ENCODE measurements at places on chromosomes 11 and 22. TPM values are rescaled to one million over a fixed set of nuclear protein-coding genes. Genes with fewer than 3 reads are reported as not detected.

CLTCL1 gene
- total RNA-seq: 24.5 TPM

TNNT3 gene
- total RNA-seq: not detected

PDGFB gene
- total RNA-seq: 66.9 TPM

GAB4 gene
- total RNA-seq: not detected

MUC5AC gene
- not detected for total RNA-seq

KREMEN1 gene
- 7.5 TPM for total RNA-seq

CRACR2B gene
- 6.4 TPM for total RNA-seq

HOATZ gene
- total RNA-seq: not detected

CCDC15 gene
- total RNA-seq: 0.17 TPM

SCO2 gene
- total RNA-seq: 2.0 TPM

PAMR1 gene
- 1.8 TPM for total RNA-seq

UPK3A gene
- not detected for total RNA-seq

CST6 gene
- total RNA-seq: 140 TPM

BDNF gene
- 6.4 TPM for total RNA-seq

MRGPRD gene
- total RNA-seq: not detected

RFPL2 gene
- total RNA-seq: 0.10 TPM

SLC15A3 gene
- 5.9 TPM for total RNA-seq

ADAMTS15 gene
- 0.35 TPM for total RNA-seq

POTEH gene
- not detected for total RNA-seq

MTMR3 gene
- 77.7 TPM for total RNA-seq

GLB1L2 gene
- 4.3 TPM for total RNA-seq

SCARF2 gene
- total RNA-seq: 9.1 TPM

CARD18 gene
- not detected for total RNA-seq

SH3BP1 gene
- total RNA-seq: 8.1 TPM

PTGDR2 gene
- not detected for total RNA-seq

ISX gene
- not detected for total RNA-seq

CRYBB3 gene
- not detected for total RNA-seq

VSIG2 gene
- not detected for total RNA-seq

POU2AF1 gene
- total RNA-seq: not detected

ARAP1 gene
- 72.9 TPM for total RNA-seq

SUSD2 gene
- 0.10 TPM for total RNA-seq

ARHGAP8 gene
- total RNA-seq: 5.3 TPM

OR52I1 gene
- total RNA-seq: not detected

DGCR8 gene
- 15.3 TPM for total RNA-seq

OR8A1 gene
- total RNA-seq: not detected

DEUP1 gene
- not detected for total RNA-seq

ZNF215 gene
- total RNA-seq: 5.4 TPM

MUC2 gene
- total RNA-seq: not detected

FGF19 gene
- total RNA-seq: not detected

SHANK2 gene
- 13.7 TPM for total RNA-seq

NADSYN1 gene
- 68.9 TPM for total RNA-seq

HTR3A gene
- 0.35 TPM for total RNA-seq

ENTHD1 gene
- not detected for total RNA-seq

E2F8 gene
- 0.65 TPM for total RNA-seq

TBX1 gene
- 0.50 TPM for total RNA-seq

CSNK2A3 gene
- total RNA-seq: 3.1 TPM

SEC14L2 gene
- 97.9 TPM for total RNA-seq

TENM4 gene
- total RNA-seq: 306 TPM

DEFB131B gene
- total RNA-seq: not detected

MYEOV gene
- total RNA-seq: 13.5 TPM

OR52R1 gene
- not detected for total RNA-seq

ARHGAP42 gene
- 15.8 TPM for total RNA-seq

PARVG gene
- not detected for total RNA-seq

Measured in renal cortical epithelial cell (primary cell).